Activated CD8-positive, alpha-beta memory T cell treated with anti-CD3 and anti-CD28 coated beads for 1 hour (primary cell): ENCODE measurements at places on chromosomes 7 and 10.

DNA sequence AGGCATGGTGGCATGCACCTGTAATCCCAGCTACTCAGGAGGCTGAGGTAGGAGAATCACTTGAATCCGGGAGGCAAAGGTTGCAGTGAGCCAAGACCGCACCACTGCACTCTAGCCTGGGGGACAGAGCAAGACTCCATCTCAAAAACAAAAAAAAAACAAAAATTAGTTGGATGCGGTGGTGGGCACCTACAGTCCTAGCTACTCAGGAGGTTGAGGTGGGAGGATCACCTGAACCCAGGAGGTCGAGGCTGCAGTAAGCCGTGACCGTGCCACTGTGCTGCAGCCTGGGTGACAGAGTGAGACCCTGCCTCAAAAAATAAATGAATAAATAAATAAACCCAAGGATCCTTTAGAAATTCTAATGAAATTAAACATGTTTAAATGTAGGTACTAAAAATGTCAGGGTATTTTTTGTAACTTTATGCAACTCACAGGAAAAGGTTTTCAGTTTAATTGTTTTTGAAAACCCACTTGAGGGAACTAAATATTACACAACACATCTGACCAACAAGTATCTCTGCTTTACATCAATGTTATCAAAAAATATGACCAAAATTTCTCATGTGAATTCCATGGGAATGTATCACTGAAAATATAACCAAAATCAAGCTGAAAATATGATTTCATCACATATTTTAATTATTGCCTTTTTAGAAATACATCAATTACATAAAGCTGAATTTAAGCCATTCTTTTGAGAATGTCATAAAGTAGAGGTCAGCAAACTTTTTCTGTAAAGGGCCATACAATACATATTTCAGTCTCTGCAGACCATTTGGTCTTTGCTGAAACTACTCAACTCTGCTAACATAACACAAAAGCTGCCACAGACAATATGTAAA is 23.9 kb downstream of the UPF2 start:
- DNase-seq: no peak

GRCh38 chr7:149736478-149737360 is 36.7 kb downstream of the ZNF467 start:
- no peak for DNase-seq

GRCh38 chr7:140478246-140479061 is 851 bp downstream of the MKRN1 start:
- no peak for DNase-seq

- DNase-seq: no peak
Observed at GRCh38 chr10:48437546-48437945, 131.1 kb downstream of the MAPK8 start.

DNA sequence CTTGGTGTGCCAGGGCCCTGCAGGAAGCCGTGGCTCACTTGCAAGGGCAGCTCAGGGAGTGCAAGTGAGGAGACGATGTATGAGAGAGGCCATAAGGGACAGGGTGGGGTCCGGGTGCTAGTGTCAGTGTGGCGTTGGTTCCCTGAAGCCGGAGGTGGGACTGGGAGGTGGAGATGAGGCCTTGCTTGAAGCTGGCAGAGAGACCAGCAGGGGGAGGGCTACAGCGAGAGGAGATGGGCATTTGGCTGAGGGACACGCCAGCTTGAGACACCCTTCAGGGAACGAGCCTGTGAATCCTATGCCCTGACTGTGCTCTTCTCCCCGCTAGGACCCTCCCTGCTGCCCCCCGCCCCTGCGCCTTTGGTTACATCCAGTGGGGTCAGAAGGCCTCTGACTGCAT is 529.1 kb downstream of the TCERG1L start:
- no peak for DNase-seq

GRCh38 chr7:51006483-51007235 is 224.0 kb upstream of the GRB10 start:
- no peak for DNase-seq

DNA sequence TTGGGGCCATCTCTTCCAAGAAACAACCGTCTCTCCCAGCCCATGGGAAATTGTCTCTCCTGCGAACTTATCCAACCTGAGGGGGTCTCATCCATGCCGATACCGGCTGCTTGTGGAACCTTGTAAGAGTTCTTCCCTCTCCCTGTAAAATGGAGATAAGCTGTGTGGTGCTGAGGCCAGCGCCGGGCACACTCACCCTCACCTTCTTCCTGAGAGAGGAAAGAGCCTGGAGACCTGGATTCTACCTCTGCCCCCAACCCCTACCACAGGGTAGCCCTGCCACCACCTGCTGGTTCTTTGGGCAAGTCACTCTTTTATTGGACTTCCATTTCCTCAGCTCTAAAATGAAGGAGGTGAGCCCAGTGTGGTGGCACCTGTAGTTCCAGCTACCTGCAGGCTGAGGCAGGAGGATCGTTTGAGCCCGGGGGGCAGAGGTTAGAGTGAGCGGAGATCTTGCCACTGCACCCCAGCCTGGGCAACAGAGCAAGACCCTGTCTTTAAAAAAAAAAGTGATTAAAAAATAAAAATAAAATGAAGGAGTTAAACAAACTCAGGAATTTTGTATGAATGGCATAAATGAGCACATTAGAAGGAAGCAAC is 38.4 kb upstream of the PSAP start:
- DNase-seq: no peak

GRCh38 chr7:30969604-30969970 is 5.8 kb downstream of the GHRHR start:
- no peak for DNase-seq

DNA sequence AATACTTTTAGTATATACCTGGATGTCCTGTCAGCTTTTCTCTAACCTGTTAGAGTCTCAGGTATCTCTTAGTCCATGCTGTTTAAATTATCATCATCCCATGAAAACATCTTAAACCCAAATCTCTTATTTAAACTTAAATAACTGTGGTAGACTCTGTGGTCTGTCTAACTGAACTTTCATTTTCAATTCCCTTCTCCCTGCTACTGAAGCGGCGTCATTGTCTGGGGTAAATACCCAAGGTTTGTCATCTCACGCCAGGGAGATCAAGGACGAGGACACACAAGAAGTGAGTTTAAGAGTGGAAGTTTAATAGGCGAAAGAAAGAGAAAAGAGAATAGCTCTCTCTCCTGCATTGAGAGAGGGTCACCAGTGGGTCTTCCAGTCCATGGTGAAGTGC is 804.4 kb upstream of the CELF2 start:
- DNase-seq: no peak
